Hematopoietic multipotent progenitor cell treated with erythropoietin and hydrocortisone succinate and interleukin-3 and kit ligand, for 6 days (in vitro differentiated cells): ENCODE measurements at places on chromosomes 5 and 9.
A peak's percentile ranks its signal among the peaks of the same experiment; 100 is the strongest.

DNA sequence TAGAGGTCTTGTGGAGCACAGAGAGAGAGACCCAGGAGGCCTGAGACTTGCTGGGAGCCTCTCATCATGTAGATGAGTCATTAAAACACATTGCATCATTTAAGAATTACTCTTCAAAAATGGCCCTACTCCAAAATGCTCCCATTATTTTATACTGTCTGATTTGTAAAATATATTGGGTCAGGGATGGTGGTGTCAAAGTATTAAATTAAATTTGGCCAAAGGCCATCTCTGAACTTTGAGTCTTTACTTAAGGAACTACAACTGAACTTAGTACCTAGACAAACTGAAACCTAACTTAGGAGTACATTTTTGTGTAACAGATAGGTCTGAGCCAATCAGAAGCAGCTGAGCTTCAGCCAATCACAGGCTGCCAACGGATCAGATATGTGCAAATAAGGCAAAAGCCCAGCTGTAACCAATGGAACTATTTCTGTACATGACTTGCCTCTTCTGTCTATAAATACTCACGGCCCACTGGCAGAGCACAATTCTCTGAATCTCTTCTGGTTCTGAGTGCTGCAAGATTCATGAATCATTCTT is 657.2 kb downstream of the TLE1 start:
- DNase-seq = no peak

- peak; percentile 85 for DNase-seq
Observed at GRCh38 chr5:171714851-171715250, 70.8 kb upstream of the SMIM23 start.

GRCh38 chr5:31845361-31845760 is 206.4 kb downstream of the PDZD2 start:
- DNase-seq = peak; percentile 57

GRCh38 chr5:32499261-32499660 is 54.7 kb upstream of the ZFR start:
- no peak for DNase-seq

DNA sequence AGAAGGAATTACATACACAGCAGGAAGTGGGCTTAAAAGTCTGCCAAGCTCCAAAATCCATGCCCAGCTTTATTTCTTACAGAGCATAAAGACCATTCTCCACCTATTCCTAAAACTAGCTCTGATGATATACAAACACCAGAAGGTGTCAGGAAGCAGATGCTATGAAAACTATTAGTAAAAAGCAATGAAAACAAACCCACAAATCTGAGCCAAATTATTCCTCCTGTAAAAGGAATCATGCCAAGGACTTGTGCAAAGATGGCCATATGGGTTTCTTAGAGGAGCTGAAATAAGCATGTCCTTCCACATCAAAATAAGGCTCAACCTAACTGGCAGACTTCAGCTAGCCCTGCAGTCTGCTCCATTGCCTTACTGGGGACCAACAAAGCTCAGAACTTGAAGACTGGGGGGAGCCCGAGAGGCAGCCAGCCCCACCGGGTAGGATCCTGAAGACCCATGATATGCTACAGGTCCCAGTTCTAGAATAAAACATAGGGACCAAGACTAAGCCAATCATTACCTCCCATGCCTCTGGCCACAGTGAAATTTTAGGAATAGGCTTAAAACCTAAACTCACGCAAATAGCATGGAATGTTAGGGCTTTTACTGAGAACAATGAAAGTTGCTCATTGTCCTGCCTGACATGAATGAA is 42.8 kb upstream of the GABRP start:
- DNase-seq = no peak

DNA sequence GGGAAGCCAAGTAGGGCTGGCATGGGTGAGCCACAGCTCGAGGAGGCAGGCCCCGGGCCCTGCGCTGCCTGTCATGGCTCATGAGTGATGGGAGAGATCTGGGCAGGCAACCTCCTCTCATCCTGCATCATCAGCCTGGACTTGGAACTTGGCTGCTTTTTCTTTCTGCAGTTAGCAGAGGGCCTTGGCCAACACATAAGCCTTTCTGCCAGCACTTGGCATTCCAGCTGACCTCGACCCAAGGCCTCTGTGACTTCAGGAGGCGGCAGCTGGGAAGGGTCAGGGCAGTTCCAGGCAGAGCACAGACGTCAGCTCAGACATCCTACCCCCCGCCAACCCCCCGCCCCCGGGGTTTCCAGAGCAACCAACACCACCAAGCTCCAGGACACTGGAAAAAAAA is 7.6 kb downstream of the S1PR3 start:
- DNase-seq = no peak

- no peak for DNase-seq
Observed at GRCh38 chr5:148786456-148786855, 40.0 kb upstream of the ADRB2 start.

- peak; percentile 40 for DNase-seq
Observed at GRCh38 chr9:92970467-92970923, 23.2 kb downstream of the FGD3 start.

DNA sequence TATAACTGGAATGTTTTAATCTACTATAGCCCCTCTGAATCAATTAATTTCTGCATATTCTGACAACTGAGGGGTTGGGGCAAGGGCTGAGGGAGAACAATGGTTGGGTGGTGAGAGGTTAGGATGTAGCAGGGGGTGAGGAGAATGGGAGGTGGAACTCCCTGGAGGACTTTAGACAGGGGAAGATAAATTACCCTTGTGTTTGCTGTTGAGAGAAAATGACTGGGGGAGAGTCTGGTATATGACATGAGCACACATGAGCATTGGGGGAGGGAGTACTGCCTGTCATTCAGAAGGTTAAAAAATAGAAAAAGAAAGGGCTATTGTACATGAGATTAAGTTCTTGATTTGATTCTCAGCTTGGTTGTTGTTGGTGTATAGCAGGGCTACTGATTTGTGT is 37.2 kb upstream of the PAPPA start:
- no peak for DNase-seq

GRCh38 chr9:111980398-111980797 is 83.8 kb downstream of the UGCG start:
- peak; percentile 50 for DNase-seq

DNA sequence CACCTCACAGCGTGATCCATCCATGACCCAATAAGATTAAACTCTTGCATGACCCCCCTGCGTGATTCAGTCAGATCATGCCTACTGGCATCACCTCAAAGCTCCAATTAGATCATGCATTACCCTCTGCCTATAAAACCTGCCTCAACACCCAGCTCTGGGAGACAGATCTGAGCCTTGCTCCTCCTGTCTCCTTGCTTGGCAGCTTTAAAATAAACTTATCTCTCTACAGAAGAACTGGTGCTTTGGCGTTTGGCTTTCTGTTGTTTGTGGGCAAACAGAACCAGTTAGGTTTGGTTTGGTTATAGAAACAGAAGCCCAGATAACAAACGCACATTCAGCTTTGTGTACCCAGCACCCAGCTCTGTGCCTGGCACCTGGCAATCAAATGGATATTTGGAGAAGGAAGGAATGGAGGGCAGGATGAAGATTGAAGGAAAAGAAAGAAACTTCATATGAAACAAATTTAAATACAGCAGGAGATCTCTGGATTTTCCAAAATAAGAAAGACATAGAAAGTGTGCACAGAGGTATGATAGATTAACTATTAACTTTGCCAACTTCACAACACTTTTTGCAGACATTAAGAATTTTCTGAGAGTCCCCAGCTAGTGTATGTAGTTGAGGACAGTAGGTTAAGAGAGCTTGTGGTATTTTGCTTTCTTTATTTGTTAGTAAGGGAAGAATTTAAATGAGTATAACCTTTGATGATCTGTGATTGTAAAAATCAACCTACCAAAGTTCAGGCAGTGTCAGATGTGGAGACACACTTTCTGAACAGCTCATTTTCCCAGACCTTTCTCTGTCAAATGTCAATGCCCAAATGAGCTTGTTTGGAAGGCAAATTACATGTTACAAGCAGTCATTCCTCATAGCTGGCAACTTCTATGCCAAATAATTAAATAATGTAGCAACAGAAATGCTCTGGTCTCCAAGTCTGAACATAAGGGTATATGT is 102.1 kb upstream of the ASTN2 start:
- no peak for DNase-seq

GRCh38 chr9:88724331-88724730 is 189.4 kb downstream of the NXNL2 start:
- DNase-seq = no peak

- peak; percentile 46 for DNase-seq
Observed at GRCh38 chr5:174531782-174532191, 192.6 kb upstream of the MSX2 start.

DNA sequence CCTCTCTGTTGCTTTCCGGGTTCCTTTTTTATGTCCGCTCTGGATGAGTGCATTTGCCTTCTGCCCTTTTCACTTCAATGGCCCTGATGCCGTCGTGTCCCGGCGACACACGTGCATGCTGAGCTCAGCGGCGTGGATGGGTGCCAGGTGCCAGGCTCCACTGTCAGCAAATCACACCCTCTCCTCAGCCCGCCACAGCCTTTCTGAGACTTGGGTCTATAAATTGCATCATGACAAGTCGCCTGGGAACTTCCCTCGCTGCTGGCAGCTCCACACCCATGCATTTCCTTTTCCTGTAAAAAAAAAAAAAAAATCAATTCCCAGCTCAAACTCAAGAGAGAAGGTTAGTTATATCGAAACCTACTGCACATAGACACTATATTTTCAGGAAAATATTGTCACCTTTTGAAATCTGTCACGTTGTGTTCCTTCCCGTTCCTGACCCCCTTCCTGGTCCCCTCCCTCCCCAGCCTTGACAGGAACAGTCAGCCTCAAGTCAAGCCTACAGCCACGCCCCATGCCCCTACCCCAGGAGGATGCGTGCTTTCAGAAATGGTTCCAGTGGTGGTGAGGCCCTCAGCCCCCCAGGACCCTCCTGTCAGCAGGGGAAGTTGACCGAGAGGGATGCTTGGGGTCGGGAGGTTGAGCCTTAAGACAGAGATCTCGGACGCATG is 110.3 kb upstream of the PTCH1 start:
- DNase-seq = no peak

- DNase-seq = no peak
Observed at GRCh38 chr9:131492070-131492469, 10.6 kb upstream of the POMT1 start.

DNA sequence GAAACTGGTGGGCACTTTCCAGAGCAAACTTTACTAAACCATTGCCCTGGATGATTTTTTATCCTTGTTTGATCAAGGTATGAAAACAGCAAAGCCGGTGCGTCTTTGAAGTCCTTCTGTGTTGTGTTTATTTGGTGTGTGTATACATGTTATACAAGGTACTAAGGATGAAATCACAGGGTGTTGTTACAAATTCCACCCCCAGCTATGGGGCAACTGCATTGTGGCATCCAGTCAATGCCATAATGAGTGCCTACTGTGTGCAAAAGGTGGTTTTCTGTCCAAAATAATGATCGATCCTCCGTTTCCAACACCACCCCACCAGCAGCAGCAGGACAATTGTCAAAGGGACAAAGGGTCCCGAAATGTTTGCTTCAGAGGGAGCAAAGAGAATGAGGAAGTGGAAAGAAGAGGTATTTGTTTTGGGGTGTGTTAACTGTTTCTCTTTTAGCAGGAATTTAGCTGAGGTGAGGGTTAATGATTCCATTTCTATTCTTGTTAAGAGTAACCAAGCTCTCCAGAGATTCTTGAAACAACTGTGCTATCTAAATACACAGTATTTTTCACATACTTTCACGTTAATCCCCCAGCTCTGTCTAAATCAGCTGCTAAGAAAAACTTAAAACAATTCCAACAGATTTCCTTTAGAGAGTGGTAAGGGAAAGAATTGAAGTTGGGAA is 568.7 kb upstream of the KLF4 start:
- no peak for DNase-seq

GRCh38 chr5:92801911-92802310 is 779.1 kb downstream of the NR2F1-AS1 start:
- DNase-seq = no peak

- no peak for DNase-seq
Observed at GRCh38 chr9:125494653-125494915, 212.4 kb downstream of the MAPKAP1 start.

- DNase-seq = no peak
Observed at GRCh38 chr9:114090798-114091197, 8.3 kb downstream of the KIF12 start.

GRCh38 chr5:1007681-1008450 is 736 bp upstream of the NKD2 start:
- DNase-seq = peak; percentile 31

- DNase-seq = no peak
Observed at GRCh38 chr9:114450833-114451706, 54.2 kb downstream of the WHRN start.

DNA sequence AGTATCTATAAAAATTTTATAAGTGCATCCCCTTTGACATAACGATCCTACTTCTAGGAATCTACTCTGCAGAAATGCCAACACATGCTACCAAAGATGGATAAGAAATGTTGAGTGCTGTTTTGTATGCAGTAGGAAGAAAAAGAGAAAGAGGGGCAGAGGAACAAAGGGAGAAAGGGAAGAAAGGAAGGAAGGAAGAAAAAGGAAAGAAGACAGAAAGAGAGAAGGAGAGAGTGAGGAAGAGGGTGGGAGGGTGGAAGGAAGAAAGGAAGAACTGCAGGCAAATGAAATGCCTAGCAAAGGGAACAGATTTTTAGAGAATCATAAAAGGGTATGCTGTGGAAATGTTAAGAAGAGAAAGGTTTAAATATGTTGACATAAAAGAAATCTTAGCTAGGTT is 48.5 kb upstream of the ALDOB start:
- DNase-seq = no peak

GRCh38 chr9:121861501-121862180 is 210.2 kb downstream of the DAB2IP start:
- peak; percentile 77 for DNase-seq

- DNase-seq = peak; percentile 55
Observed at GRCh38 chr5:176341325-176342157, 20.0 kb downstream of the KIAA1191 start.

DNA sequence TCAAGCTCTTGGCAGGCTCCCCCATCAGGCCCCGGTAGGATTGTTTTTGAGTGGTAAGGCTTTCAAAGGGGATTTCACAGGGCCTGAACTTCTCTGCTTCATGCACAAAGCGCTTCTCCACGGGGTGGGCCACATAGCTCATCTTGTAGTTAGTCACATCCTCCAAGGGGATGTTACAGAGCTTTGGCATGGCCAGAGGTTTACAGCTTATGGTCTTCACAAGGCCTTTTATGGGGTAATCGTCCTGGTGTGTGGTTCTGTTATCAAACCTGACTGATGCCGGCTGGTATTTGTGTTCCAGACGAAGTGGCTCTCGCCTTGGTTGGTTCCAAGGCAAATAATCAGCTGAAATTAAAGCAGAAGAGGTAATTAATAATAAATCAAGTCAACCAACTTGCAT is 104.3 kb downstream of the SAXO1 start:
- DNase-seq = no peak

GRCh38 chr9:136485049-136486045 is 2.5 kb upstream of the SEC16A start:
- peak; percentile 94 for DNase-seq

DNA sequence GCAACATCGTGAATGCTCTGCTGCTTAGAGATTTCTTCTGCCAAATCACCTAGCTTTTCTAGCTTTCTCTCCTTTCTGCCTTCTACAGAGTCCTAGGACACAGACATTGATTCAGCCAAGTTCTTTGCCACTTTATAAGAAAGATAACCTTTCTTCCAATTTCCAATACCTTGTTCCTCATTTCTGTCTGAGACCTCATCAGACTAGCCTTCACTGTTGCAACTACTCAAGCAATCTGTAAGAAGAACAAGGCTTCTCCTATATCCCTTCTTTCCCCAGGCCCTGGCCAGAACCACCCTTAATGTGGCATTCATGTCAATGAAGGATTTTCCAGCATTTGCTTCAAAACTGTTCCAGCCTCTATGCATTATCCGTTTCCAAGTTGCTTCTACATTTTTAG is 24.3 kb downstream of the FBXO10 start:
- DNase-seq = no peak
